ENCODE measurements at places on chromosomes 5 and 9.

DNA sequence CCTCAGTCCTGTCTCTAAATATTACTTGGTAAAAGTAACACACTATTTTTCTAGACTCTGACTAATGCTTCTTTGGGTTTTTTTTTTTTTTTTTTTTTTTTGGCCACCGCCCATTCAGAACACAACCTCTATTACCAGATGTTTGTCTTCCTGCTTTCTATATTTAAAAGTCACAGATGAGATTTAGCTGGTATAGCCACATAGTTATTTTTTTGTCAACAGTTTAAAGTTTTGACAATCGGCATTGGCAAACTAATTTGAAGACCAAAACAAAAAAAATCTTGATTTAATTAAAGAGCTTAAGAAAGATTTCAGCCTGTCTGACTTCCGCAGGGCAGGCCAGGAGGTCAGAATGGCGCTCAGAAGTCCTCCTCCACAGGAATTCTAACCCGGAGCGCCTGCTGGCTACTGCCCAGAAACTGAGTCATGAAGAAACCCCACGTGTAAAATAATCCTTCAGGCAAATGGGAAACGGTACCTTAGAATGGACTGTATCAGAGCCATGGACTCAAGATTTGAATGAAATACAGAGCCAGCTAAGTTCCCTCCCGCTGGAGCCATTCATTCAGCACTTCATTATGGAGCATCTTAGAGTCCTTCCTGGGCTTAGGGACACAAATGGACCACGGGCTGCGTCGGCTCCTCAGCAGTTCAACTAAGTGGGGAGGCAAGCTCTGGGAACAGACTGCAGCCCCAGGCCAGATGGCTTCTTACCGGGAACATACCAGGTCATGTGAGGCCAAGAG is 55.6 kb downstream of the PTPDC1 start:
- no peak for DNase-seq

DNA sequence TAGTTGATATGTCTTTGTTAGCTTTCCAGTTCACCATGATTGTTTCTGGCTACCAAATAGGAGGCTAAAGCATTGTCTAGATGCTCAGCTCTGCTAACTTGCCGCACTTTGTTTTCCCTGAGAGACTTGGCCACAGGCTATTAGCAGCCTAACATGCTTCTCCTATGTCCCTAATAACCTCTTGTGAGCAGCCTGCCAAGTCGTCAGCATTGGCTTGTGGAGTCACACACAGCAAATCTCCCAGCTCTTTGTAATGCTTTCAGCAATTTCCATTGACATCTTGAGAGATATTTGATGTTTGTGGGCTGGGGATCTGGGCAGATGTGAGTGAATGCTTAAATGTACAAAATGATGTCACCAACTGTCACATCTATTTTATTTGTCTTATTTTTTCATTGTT is 346.9 kb downstream of the KDM4C start:
- no peak for DNase-seq

GRCh38 chr5:154977409-154977808 is 36.1 kb upstream of the KIF4B start:
- no peak for DNase-seq

GRCh38 chr5:73994963-73995362 is 369.0 kb downstream of the ARHGEF28 start:
- no peak for DNase-seq

- DNase-seq, result no peak
These were observed 72.2 kb downstream of the WDR41 start for GRCh38 chr5:77419644-77420582.

- no peak for DNase-seq
These were observed 19.3 kb upstream of the PPP2CA start for GRCh38 chr5:134245101-134245604.

- DNase-seq, result no peak
These were observed 13.4 kb upstream of the RAD23B start for GRCh38 chr9:107269681-107270080.

DNA sequence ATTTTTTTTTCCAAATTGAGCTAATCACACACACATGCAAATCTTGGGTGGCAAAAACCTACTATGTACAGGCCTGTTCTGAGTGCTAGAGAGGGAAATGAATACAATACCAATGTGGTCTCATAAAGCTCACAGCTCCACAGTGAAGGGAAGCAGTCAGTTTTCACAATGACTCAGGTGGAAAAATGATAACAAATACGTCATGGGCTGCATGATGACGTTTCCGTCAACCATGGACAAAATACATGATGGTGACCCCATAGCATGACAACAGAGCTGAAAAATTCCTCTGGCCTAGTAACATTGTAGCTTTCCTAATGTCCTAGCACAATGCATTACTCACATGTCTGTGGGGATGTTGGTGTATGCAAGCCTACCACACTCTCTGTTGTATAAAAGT is 252.5 kb downstream of the TRIM32 start:
- no peak for DNase-seq

DNA sequence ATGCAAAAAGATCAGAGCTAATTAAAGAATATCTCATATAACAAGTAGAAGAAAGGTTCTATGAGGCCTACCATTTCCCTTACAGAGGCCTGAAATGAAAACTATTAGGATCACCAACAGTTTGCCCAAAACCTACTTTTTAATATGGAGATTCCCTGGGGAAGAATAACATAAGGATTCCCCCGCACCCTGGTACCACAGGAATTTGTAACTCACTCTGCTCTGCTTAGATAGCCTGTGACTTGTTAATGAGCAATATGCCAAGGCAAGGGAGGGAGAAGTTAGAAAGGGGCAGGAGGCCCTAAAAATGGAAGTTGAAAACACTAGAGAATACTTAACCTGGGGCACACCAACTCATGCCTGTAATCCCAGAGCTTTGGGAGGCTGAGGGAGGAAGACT is 107.0 kb downstream of the CDH6 start:
- no peak for DNase-seq

- DNase-seq, result no peak
These were observed 15.1 kb upstream of the CARTPT start for GRCh38 chr5:71703941-71704340.

DNA sequence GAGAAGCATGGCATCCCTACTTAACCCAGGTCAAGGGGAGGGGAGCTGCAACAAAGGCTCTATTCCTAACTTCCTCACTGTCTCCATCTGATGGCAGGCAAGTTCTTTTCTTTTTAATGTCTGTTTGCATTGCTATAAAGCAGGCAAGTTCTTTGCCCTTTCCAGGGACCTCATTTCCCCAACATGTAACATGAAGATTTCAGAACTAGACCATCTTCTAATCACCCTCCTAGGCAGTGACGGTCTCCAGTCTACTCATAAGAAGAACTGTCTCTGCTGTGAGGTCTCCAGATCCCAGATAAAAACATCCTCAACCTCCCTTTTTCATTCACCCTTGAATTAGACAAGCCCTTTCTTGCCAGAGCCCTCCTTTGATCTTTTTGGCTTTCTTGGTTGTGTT is 42.1 kb downstream of the PPP1R2B start:
- DNase-seq, result no peak

DNA sequence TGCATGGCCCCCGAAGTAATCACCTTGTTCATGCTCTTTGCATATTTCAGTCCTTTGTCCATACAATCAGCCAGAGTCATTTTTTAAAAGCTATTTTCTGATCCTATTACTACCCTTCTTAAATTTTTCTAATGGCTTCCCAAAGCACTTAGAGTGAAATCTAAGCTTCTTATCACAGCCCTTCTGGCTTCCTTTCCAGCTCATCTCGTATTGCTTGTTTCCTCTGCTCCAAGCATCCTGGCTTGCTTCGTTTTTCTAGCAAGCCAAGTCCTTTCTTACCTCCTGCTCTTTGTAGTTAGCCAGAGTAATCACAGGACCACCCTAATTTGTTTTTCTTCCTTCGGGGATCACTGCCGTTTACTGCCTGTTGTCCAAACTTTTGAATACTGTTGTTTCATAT is 453.3 kb downstream of the KIF4B start:
- no peak for DNase-seq

- no peak for DNase-seq
These were observed 107.3 kb upstream of the NFIB start for GRCh38 chr9:14421291-14421690.

- DNase-seq, result no peak
These were observed 27.0 kb downstream of the TTLL11 start for GRCh38 chr9:122065923-122066629.

DNA sequence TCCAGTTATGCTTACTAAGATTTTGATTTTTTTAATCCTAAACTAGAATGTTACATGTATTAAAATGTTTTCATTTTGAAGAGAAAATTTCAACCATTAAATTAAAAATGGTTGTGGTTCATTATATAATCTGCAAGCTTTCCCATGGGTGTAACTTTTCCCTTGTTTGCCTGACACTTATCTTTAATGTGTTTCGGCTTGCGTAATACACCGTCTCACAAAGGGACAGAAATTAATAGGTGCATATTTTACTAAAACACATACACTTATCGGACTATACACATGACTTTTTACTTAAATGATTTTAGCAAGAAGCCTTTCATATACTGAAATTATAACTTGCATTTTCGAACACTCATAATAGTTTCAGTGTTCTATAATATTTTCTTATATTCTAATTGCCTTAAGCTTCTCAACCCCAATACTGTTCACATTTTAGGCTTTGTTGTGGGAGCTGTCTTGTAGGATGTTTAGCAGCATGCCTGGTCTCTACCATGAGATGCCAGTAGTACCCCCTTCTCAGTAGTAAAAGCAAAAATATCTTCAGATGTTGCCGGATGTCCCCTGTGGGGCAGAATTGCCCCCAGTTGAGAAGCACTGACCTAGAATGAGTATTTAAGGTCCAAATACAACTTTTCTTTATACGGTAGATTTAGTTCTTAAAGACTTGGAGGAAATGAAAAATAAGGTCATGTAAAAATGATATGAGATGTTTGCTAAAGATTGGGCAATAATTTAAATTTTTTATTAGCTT is 28.6 kb downstream of the UGCG start:
- DNase-seq, result no peak

DNA sequence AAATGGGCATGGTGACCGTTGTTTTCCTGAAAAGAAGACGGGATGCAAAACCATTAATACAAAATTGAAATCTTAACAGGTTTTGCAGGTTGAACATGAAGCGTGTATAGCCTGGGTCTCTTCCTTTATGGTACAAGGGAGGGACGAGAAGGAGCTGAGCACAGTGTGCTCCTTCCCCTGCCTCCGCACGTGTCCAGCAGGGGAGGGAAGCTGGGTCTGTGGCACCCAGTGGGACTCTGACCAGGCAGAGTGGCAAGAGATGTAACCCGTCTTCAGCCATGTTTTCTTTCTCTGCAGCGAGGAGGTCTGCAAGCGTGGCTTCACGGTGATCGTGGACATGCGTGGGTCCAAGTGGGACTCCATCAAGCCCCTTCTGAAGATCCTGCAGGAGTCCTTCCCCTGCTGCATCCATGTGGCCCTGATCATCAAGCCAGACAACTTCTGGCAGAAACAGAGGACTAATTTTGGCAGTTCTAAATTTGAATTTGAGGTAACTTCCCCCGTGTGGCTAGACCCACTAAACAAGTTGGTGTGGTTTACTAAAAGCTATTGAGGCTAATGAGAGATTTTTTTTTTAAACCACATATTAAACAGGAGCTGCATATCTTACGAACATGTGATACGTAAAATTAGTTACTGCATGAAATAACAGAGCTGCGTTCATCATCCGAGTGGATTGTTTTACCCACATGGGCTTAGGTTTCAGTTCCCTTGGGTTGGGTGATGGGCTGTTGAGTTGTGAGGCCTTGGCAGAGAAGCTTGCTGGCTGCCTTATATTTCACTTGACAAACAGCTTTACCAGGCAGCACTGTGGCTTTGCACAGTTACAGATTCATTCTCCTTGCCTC is 143.7 kb downstream of the TRIO start:
- no peak for DNase-seq

GRCh38 chr5:89343666-89344065 is 460.7 kb upstream of the MEF2C start:
- DNase-seq, result no peak
